Activated T-cell treated with anti-CD3 and anti-CD28 coated beads, Interleukin-2, amount 50 U/mL, for 72 hours (primary cell): ENCODE measurements at places on chromosomes 5 and 9. TPM values are rescaled to one million over a fixed set of nuclear protein-coding genes. Genes with fewer than 3 reads are reported as not detected.
A peak's percentile ranks its signal among the peaks of the same experiment; 100 is the strongest.

GRCh38 chr5:149886692-149887470 is 57.7 kb downstream of the PDE6A start:
- H3K36me3 ChIP-seq: no peaks in the 10 kb centered on the region
- DNase-seq: no peak
- no peak overlapping the region for H3K27ac ChIP-seq
- no peaks in the 10 kb centered on the region for H3K4me1 ChIP-seq
- no peak overlapping the region for H3K4me3 ChIP-seq

- H3K27ac ChIP-seq: no peak within 1 kb of the TSS
- H3K36me3 ChIP-seq: no peaks in the 10 kb centered on the region
- no peaks in the 10 kb centered on the region for H3K4me1 ChIP-seq
- H3K27me3 ChIP-seq: peaks cover 32% of the 10 kb centered on the region
- no peak for DNase-seq
- H3K4me3 ChIP-seq: no peak within 1 kb of the TSS
Measured at GRCh38 chr9:114078021-114078780, at the start of gene AMBP. TSS of gene AMBP (minus strand) at chr9:114078300. CDS start at chr9:114078209, 91 bp downstream.

CAMSAP1 gene
- 42.2 TPM for total RNA-seq

SVEP1 gene
- total RNA-seq: not detected

SPAG8 gene
- 1.4 TPM for total RNA-seq

GRCh38 chr9:96612105-96612965 is 7.3 kb downstream of the CDC14B start:
- no peak overlapping the region for H3K27ac ChIP-seq
- H3K27me3 ChIP-seq: peaks cover 70% of the 10 kb centered on the region
- H3K4me1 ChIP-seq: no peaks in the 10 kb centered on the region
- H3K36me3 ChIP-seq: no peaks in the 10 kb centered on the region
- H3K4me3 ChIP-seq: no peak overlapping the region
- no peak for DNase-seq

- no peak overlapping the region for H3K27ac ChIP-seq
- no peaks in the 10 kb centered on the region for H3K36me3 ChIP-seq
- H3K27me3 ChIP-seq: no peaks in the 10 kb centered on the region
- no peak overlapping the region for H3K4me3 ChIP-seq
- no peak for DNase-seq
Measured at GRCh38 chr9:12091865-12092527, 601.2 kb upstream of the TYRP1 start.

- no peak overlapping the region for H3K4me3 ChIP-seq
- H3K27me3 ChIP-seq: no peaks in the 10 kb centered on the region
- H3K27ac ChIP-seq: no peak overlapping the region
Measured at GRCh38 chr9:9790216-9790872, 822.5 kb downstream of the PTPRD start.

LCN10 gene
- total RNA-seq: 0.21 TPM

FGD3 gene
- total RNA-seq: 66.2 TPM

DNA sequence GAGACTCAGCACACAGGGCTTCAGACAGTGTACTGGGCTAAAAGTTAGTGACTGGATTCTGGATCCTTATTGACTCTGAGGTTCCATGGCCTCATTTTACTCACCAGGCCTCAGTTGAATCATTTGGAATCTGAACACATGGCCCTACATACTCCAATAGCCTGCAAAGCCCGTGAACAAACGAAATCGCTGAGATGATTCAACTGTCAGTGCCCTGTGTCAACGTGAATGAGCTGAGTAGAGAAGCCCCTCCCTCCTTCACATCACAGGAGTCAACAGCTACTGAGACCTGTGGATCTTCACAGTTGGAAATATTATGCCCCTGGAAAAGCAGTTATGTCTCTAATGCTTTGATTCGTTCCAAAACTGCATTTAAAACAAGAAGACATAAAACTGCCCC is 429.3 kb downstream of the GADD45G start:
- no peaks in the 10 kb centered on the region for H3K36me3 ChIP-seq
- no peak for DNase-seq
- no peak overlapping the region for H3K4me3 ChIP-seq
- no peak overlapping the region for H3K27ac ChIP-seq
- no peaks in the 10 kb centered on the region for H3K4me1 ChIP-seq

DNA sequence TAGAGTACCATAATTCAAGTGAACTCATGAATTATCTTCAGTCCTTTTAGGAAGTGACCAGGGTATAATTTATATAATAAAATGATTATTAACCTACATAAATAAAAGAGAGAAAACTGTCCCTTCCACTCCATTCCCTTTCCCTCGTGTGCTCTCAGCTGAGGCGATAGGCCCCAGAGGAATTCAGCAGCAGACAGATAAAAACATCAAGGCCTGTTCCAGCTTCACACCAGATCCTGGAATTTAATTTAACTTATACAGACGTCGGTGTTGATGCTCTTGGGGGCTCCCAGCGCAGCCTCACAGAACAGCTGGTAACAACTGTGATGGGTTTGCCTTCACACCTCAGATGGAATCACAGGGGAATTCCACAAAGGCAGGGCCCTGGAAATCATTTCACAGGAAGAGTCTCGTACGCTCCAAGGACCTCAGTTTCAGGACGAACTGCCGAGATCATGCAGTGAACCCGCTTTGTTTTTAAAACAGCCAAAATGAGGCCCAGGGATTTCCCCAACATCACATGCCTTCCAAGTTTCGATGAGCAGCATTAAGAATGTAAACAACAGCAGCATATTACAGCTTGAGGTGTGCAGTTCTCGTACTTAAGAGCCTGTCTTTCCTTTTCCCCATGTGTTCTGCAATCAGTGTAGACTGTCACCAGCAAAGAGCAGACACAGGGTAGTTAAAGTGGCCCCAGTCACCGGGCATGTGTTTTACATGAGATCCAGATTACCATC is 73.6 kb upstream of the ALDH1B1 start:
- no peaks in the 10 kb centered on the region for H3K4me1 ChIP-seq
- DNase-seq: peak; percentile 3
- no peaks in the 10 kb centered on the region for H3K36me3 ChIP-seq
- no peak overlapping the region for H3K4me3 ChIP-seq
- H3K27me3 ChIP-seq: no peaks in the 10 kb centered on the region

C9orf153 gene
- total RNA-seq: 0.21 TPM

PCDHGA12 gene
- total RNA-seq: 0.12 TPM

- H3K27me3 ChIP-seq: peaks cover 20% of the 10 kb centered on the region
- no peak overlapping the region for H3K4me3 ChIP-seq
- H3K4me1 ChIP-seq: no peaks in the 10 kb centered on the region
- no peaks in the 10 kb centered on the region for H3K36me3 ChIP-seq
- H3K27ac ChIP-seq: no peak overlapping the region
Measured at GRCh38 chr5:57550132-57550531, 67.5 kb upstream of the ACTBL2 start.

DNA sequence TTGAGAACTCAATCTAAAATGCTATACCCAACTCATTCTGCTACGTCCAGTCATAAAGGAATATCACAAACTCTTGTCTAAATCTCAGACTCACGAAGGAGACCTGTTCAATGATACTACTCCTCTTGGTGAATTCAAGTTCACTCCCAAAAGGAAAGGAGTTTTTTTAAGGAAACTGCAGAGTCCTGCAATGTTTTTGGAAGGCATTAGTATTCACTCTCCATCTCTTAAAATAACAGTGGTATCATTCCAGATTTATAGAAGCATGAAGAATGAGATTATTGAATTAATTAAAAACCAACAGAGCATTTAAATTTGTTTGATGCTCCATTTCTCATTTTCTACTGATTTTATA is 73.4 kb downstream of the FOXD1 start:
- DNase-seq: no peak
- H3K27me3 ChIP-seq: peaks cover 79% of the 10 kb centered on the region
- H3K4me1 ChIP-seq: peaks cover 5% of the 10 kb centered on the region
- H3K4me3 ChIP-seq: no peak overlapping the region
- H3K27ac ChIP-seq: no peak overlapping the region
- no peaks in the 10 kb centered on the region for H3K36me3 ChIP-seq

TAF1L gene
- not detected for total RNA-seq

- H3K27ac ChIP-seq: no peak overlapping the region
- no peak overlapping the region for H3K4me3 ChIP-seq
- no peaks in the 10 kb centered on the region for H3K4me1 ChIP-seq
Measured at GRCh38 chr5:149702934-149703646, 27.0 kb upstream of the PPARGC1B start.

DNA sequence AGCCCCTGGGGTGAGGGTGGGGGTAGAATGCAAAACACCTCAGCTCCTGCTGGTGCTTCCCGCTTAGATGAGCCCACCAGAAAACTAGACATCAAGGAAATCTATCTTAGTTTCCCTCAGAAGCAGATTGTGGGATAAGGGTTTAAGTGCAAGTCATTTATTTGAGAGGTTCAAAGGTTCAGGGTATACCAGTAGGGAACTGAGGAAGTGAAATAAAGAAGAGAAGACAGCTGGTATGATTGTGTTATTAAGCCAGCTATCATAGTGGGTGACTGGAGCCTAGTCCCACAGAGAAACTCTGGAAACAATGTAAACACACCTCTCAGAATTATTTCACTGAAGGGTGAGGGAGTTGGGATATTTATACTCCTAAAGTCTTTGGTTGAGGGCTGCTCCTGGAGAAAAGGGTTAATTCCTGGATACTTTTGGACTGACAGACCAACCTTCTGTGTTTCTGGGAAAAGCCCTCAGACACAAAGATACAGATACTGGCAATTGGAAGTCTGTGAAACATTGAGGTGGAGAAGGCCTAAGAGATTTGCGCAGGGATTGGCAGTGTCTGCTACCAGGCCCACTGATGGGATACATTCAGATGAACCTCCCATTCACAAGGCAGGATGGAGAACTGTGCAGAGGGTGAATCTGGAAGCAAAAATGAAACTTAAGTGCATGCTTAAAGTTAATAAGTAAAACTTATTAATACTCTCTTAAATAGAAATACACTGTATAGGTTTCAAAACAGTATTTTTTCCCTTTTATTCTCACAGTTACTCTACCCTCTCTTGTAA is 6.4 kb upstream of the DCTN4 start:
- no peak overlapping the region for H3K27ac ChIP-seq
- H3K4me1 ChIP-seq: peaks cover 5% of the 10 kb centered on the region
- H3K36me3 ChIP-seq: peaks cover 1% of the 10 kb centered on the region
- H3K27me3 ChIP-seq: no peaks in the 10 kb centered on the region
- no peak overlapping the region for H3K4me3 ChIP-seq

GRCh38 chr9:90128587-90129190 is 513.9 kb downstream of the DIRAS2 start:
- H3K4me1 ChIP-seq: no peaks in the 10 kb centered on the region
- peaks cover 28% of the 10 kb centered on the region for H3K27me3 ChIP-seq
- H3K36me3 ChIP-seq: peaks cover 2% of the 10 kb centered on the region
- no peak for DNase-seq
- no peak overlapping the region for H3K4me3 ChIP-seq

DNA sequence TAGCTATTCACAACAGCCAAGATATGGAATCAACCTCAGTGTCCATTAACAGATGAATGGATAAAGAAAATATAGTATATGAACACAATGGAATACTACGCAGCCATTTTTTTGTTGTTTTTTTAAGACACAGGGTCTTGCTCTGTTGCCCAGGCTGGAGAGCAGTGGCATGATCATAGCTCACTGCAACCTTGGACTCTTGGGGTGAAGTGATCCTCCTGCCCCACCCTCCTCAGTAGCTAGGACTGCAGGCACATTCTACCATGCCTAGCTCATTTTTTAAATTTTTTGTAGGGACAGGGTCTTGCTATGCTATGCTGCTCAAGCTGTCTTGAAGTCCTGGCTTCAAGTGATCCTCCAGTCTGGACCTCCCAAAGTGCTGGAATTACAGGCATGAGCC is 38.5 kb downstream of the CERT1 start:
- H3K27ac ChIP-seq: no peak overlapping the region
- no peaks in the 10 kb centered on the region for H3K27me3 ChIP-seq
- peaks cover 16% of the 10 kb centered on the region for H3K36me3 ChIP-seq
- H3K4me1 ChIP-seq: peaks cover 3% of the 10 kb centered on the region
- DNase-seq: no peak
- H3K4me3 ChIP-seq: no peak overlapping the region

DNA sequence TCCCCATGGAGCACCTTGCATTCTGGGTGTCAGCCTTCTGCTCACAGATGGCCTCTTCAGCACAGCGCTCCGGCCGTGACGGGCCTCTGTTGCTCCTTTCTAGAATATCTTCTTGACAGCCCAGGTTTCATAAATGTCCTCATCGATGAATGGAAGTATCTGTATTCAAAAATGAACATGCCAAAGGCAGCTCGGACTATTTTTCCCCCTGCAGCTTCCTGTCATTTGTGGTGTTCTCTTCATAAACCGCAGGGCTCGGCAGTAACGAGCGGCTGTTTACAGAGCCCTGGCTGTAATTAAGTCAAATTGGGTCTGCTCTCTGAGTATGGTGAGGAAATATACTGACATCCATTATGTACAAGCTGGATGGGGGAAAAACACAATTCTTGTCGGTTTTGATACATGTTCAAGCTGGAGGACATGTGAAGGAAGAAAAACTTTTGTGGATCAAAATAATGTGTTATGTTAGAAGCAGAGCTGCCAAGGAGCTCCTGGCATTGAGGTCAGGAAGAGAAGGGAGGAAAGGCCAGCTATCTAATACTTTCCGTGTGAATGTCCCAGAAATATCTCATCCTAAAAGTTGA is 154.1 kb upstream of the CD180 start:
- no peaks in the 10 kb centered on the region for H3K27me3 ChIP-seq
- H3K4me3 ChIP-seq: peak overlapping the region; percentile 68

- H3K36me3 ChIP-seq: peaks cover 31% of the 10 kb centered on the region
- H3K27ac ChIP-seq: no peak overlapping the region
- no peak for DNase-seq
- H3K27me3 ChIP-seq: no peaks in the 10 kb centered on the region
Measured at GRCh38 chr9:124894035-124894740, 32.3 kb downstream of the ARPC5L start.

- H3K4me1 ChIP-seq: peaks cover 6% of the 10 kb centered on the region
- peaks cover 2% of the 10 kb centered on the region for H3K36me3 ChIP-seq
- H3K27me3 ChIP-seq: no peaks in the 10 kb centered on the region
- DNase-seq: no peak
- no peak overlapping the region for H3K4me3 ChIP-seq
Measured at GRCh38 chr9:1910269-1910811, 104.8 kb upstream of the SMARCA2 start.

PCDHB13 gene
- not detected for total RNA-seq

DNA sequence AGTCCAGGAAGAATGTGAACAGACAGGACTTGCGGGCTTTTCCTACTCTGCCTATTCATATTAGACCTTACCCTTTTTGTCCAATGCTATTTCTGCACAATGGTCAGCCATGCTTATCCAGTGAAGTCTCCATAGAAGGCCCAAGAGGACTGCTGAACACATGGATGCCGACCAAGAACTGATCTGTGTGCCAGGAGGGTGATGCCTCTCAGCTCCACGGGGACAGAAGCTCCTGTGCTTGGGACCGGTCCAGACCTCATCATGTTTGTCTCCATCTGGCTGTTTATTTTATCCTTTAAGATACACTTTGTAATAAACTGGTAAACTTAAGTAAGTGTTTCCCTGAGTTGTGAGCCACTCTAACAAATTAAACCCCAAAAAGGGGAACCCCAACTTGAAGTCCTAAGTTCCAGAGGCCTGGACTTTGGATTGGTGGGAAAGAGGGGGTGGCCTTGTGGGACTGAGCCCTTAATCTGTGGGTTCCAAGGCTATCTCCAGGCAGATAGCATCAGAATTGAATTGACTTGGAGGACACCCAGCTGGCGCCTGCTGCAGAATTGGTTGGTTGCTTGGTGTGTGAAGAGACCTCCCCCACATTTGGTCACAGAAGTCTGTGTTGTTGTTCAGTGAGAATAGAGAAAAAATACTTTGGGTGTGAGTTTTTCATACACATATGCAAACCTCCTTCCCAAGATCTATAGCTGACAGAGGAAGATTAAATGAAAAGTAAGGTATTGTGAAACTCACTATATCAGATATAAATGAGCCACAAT is 57.9 kb upstream of the ANKH start:
- no peaks in the 10 kb centered on the region for H3K27me3 ChIP-seq
- no peak for DNase-seq
- H3K27ac ChIP-seq: no peak overlapping the region
- no peaks in the 10 kb centered on the region for H3K36me3 ChIP-seq
- H3K4me3 ChIP-seq: no peak overlapping the region
- peaks cover 40% of the 10 kb centered on the region for H3K4me1 ChIP-seq

KIF4B gene
- 0.30 TPM for total RNA-seq
